ENCODE measurements at places on chromosomes 4 and X.

DNA sequence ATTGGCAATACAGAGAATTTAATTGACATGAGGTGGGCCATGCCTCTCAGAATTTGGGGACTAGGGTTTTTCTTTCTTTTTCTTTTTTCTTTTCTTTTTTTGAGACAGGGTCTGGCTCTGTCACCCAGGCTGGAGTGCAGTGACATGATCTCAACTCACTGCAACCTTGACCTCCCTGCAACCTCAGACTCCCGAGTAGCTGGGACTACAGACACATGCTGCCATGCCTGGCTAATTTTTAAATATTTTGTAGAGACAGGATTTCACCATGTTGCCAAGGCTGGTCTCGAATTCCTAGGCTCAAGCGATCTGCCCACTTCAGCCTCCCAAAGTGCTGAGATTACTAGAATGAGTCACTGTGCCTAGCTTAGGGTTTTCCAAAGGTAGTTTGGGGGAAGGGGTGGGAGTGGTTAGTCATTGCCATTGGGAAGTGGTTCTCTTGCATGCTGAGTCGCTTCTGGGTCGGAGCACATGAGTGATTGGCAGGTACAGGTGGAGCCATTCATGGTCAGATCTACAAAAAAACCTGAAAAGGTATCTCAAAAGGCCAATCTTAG, 54.5 kb downstream of the MID2 start:
- no peak for DNase-seq

- DNase-seq: no peak
Observed at GRCh38 chr4:6869944-6870343, 39.7 kb upstream of the TBC1D14 start.

- no peak for DNase-seq
Observed at GRCh38 chr4:147901388-147901787, 169.5 kb downstream of the ARHGAP10 start.

GRCh38 chrX:23811108-23811651, 28.2 kb downstream of the SAT1 start:
- no peak for DNase-seq

DNA sequence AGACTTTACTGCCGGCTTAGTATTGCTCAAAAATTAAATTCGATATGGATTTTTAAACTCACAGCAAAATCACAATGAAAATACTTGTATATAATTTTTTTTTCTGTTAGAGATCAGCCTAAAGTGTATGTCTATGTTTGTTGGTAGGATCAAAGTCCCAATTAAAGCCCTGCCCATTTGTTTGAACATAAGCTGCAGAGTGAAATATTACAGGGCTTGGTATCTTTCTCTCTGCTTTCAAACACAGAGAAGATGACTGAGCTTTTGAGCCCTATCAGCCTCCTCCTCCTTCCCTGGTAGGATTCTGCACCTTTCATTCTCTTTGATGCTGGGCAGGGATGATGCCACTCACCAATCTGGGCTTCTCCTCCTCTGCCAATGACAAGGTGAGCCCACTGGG, 345.4 kb downstream of the PPP1R2C start:
- no peak for DNase-seq

DNA sequence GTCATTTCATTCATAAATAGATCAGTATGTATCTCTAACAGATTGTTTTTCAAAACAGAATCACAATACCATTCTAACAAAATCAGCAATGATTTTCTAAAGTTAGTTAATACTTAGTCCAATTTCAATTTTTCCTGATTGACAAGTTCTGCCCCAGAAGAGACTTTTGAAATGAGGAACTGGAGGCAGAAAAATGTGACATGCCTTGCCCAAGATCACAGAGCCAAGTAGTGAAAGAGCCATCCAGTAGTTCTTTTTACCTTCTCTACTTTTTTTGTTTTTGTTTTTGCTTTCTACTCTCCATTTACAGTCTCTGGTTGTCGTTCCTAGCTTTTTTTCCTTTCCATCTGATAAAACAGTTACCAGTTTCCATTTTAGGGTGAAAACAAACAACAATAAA, 129.3 kb upstream of the TMEM164 start:
- DNase-seq: no peak

- DNase-seq: no peak
Observed at GRCh38 chr4:122218762-122219161, 66.6 kb downstream of the BLTP1 start.

DNA sequence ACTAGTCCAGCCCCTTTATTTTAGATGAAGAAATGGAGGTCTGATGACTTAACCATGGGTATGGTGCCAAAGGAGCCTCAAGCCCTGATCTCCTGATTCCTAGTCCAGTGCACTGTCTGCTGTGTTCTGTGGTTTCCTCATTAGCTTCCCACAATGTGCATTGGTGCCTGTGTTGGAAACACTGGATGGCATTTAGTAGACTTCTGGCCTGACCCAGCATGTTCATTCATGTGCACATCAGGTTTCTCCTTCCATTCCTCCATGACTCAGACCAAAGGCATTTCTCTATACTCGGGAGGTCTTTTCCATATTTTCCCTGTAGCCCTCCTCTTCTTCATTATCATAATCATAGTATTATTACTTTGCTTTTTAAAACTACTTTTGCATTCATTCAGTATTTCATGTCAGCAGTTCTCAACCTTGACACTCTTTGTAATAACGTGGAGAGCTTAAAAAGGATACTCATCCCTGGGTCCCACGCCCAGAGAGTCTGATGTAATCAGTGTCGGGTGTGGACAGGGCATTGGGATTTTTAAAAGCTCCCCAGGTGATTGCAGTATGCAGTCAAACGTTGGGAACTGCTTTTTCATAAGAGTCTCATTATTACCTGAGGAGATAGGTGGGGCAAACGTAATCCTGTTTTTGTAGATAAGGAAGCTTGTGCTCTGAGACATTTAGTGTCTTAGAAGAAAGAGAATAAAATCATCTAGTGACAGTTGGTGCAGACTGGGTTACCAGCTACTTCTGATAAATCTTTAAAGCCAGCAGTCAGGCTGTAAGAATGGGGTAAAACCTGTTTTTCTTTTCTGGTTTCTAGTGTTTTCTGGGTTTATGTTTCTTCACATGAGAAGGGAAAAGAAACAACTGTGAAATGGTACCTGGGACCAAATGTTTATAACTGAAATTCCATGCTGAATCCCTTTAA, 40.9 kb upstream of the XK start:
- DNase-seq: peak; percentile 91

DNA sequence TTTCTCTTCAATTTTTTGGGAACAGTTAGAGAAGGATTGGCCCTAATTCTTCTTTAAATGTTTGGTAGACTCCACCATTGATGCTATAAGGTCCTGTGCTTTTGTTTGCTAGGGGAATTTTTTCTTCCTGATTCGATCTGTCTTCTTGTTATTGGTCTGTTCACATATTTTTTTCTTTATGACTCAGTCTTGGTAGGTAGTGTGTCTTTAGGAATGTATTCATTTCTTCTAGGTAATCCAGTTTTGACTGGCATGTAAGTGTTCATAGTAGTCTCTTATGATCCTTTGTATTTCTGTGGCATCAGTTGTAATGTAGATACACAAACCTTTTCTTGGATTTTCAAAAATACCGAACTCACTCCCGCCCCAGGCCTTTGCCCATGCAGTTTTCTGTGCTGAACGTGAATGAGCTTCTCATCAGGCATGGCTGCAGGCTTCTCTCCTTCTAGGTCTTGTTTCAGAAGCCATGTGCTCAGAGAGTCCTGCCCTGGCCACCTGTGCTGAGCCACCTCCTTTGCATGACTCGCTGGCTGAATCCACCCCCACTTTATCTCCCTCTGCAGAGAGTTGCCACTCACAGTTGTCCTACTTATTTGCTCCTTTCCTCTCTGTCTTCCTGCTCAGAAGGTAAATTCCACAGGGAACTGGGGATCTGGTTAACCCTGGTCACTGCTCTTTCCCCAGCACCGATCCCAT, 67.0 kb downstream of the STK32B start:
- DNase-seq: no peak

GRCh38 chr4:79682801-79683530, 274.9 kb upstream of the GK2 start:
- DNase-seq: no peak

GRCh38 chrX:100379388-100379986, 30.6 kb downstream of the PCDH19 start:
- DNase-seq: no peak

GRCh38 chrX:83077606-83078005, 430.5 kb upstream of the POU3F4 start:
- no peak for DNase-seq

DNA sequence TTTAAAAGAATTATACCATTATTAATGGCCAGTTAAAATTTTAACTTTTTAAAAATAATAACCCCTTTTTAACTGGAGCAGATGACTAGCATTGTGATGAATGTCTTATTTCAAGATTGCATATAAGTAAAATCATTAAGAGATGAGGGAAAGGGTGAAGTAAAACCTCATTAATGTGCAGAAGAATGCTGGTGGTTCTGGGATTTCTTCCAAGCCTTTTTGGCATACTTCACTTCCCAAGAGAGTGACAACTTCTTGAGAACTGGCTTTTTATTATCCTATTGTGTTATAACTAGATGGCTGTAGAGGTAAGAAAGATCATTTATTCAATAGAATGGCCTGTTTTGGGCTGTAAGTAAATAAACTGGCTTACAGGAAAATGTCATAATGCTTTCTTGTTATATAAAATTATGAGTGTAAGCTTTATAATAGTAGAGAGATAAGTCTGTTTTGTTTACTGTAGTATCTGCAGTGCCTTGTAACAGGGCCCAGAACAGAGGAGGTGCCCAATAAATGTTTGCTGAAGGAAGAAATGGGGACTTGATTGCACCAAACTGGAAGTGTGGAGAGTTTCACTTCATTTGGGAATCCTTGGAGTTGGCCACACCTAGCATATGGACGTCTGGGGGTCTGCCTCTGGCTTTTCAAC, 242.9 kb upstream of the PITX2 start:
- no peak for DNase-seq

GRCh38 chr4:102759831-102760644, 730 bp downstream of the MANBA start:
- DNase-seq: no peak

DNA sequence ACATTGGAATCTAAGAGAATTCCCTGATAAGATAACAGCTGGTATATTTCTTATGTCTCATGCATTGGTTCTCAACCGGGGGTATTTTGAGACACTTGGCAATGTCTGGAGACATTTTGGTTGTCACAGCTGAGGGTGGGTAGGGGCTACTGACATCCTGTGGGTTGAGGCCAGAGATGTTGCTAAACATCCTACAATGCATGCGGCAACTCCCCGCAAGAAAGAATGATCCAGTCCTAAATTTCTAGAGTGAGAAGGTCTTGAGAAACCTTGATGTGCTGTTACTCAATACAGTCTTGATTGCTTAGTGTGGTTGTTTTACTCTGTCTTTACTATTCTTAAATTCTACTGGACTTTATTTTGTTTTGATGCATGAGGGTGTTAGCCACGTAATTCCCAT, 287.2 kb downstream of the FRMPD4 start:
- no peak for DNase-seq

DNA sequence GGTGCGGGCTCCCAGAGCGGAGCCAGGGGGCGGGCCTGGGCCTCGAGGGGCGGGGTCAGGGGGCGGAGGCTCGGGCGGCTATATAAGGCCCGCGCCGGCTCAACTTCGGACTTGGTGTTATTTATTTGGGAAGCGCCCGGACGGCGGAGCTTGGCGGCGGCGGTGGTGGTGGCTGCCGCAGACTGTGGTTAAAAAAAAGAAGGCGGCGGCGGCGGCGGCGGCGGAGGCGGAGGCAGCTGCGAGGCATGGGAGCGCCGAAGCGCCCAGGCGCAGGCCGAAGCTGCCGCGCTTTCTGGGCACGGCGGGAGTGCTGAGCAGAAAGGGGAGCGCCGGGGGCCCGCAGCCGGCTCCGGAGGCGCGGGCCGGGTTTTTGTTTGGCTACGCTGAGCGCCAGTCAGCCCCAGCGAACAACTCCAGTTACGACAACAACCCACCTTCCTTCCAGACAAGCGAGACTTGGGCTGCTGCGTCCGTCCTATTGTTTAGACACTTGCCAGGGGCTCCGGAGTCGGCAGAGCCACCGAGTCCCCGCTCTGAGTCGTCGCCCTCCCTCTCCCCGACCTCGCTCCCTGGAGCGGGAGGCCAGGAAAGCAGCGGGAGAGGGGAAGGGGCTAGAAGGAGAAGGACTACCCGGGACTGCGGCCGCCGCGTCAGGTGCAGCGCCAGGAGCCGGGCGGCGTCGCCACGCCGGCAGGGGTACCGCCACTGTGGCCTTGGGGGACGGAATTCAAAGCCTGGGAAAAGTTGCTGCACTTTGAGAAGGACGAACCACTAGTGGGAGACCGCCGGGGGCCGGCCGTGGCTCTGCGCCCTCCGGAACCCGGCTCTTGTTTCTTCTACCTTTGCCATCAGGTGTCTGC, at the start of gene SLIT2:
Gene SLIT2, plus strand, starts transcription at position 110 of the 860 bp plus-strand sequence. CDS start 1,911 bp downstream, outside the sequence.
- no peak for DNase-seq

GRCh38 chrX:71282514-71283402, 677 bp upstream of the NONO start:
- DNase-seq: no peak

DNA sequence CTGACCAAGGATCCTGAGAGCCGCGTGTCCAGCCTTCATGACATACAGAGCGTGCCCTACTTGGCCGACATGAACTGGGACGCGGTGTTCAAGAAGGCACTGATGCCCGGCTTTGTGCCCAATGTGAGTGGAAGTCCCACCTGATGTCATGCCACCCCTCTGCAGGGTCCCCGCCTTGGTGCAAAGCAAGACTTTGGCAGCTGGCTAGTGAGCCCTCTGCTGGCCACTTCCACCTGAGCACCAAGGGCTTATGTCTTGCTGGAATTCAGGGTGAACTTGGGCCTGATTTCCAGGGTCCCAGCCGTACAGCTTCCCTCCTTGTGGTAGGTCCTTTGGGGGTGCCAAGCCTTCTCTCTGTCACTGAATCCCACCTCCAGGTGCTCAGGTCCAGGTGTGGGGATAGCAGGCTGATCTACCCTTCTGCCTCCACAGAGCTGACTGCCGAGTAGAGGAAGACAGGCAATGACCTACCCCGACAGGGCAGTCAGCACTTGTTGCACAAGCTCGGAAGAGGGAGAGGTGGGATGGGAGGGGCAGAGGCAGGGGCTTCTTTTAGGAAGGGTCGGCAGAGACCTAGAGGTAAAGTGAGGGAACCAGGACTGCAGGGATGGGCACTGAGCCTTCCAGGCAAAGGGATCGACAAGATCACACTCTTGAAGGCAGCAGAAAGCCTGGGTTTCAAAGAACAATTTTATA, 248.1 kb downstream of the EVC2 start:
- DNase-seq: no peak

GRCh38 chr4:99159699-99160098, 15.6 kb upstream of the ADH4 start:
- DNase-seq: no peak

- DNase-seq: no peak
Observed at GRCh38 chr4:114599231-114599902, 760 bp downstream of the UGT8 start.

- no peak for DNase-seq
Observed at GRCh38 chr4:56469489-56470210, 2.2 kb downstream of the SRP72 start.
